Esophagus muscularis mucosa (tissue), 4 donors: ENCODE measurements at places on chromosomes 2 and 18. TPM values are rescaled to one million over a fixed set of nuclear protein-coding genes. Genes with fewer than 3 reads are reported as not detected.

VWA3B gene
- not detected for total RNA-seq

GRCh38 chr2:152710713-152711112 lies 6.5 kb downstream of the PRPF40A start:
- DNase-seq = no peak

DNA sequence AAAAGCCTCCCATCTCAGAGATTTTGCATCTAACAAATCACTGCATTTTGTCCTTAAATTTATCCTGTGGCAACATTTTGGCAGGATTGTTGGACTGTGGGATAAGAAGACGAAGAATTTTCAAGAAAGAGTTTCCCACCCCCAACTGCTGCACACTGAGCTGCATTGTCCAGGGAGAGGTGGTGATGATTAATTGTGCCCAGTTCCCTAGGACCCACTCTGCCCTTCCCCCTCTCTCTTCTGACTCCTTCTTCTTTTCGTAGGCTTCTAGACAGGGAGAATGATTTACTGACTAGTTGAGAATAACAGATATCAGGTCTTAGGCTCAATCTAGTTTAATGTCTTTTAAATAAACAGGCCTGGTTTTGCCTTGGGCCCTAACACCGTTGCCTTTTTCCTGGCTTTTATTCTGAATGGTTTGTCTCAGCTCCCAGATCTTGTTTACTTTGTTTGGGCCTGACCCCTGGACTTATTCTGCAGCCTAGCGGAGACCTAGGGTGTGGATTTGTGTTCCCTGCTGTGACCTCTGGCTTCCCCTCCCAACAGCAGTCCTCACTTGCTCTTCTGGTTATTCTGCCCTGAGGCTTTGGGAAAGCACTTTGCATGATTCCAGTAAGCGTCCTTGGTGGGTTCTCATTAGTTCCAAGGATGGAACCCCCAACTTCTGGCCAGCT lies 233.3 kb downstream of the INSIG2 start:
- peak; percentile 80 for DNase-seq

- peak; percentile 50 for DNase-seq
Measured at GRCh38 chr18:77495079-77495478, 245.4 kb downstream of the GALR1 start.

CBLN2 gene
- 0.33 TPM for total RNA-seq

DNA sequence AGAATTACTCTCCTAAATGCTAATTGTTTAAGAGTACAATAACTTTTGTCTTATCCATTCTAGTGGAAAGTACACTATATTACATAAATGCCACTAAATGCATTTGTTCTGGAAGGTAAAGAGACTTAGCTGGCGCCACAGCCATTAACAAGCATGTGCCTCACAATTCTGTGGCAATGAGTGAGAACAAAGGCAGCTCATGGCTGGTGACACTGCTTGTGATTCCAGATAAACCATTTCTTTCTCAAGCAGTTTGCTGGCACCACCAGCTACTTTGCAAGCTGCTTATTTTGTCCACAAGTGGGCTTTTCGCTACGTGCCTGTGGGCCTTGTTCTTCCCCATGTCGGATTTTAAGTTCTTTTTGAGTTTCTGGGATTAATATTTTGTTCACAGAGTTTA lies 147.6 kb upstream of the SMAD7 start:
- DNase-seq = no peak

KCNIP3 gene
- 16.7 TPM for total RNA-seq

GRCh38 chr2:216671081-216671411 lies 24.3 kb downstream of the IGFBP5 start:
- DNase-seq = no peak

- DNase-seq = peak; percentile 39
Measured at GRCh38 chr2:217142649-217143266, 282.9 kb upstream of the TNP1 start.

DNA sequence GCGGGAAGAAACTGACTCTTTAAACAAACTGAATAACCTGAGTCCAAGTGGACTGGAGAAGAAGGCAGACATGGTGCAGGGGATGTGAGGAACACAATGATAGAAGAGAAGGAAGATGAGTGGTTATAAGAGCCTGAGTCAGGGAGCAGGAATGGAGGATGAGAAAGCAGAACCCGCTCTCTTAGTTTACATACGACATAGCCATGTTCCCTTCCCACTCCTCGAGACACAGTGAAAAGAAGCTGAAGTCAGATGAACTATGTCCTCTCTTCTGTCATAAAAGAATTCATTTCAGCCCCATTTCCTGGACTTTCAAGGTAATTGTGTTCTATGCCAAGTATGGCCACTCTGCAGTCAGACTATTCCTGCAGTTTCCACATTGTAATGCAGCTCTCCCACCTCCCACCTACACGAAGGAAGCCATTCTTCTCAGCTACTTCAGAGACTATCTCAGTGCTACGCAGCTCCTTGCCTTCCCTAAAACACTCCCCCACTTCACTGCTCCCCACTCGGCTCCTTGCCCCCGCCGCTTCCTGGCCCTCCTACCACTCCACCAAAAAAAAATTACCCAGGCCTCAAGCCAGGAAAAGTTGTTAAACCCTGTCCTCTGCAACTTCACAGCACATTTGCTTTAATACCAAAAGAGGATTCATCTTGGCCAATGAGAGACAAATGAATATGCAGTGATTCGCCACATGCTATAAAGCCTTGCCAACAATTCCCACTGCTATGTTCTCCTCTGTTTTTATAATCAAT lies 323.4 kb upstream of the EPHA4 start:
- DNase-seq = no peak

DNA sequence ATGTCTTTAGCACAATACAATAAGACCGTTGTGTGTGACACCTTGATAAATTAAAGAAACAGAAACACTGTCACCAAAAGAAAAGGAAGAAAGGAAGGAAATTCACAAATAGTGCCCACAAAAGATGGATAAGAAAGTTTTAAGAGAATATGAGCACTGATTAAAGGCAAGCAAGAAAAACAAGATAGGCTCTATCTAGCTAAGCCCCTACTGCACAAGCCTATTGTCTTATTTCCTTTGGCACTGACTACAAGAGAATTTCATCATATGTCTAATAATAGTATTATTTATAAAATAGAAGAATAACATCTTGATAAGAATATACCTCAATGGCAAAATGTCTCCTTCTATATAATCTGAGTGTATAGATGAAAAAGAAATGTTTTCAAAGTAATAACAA lies 335.7 kb downstream of the NCKAP5 start:
- DNase-seq = no peak

DNA sequence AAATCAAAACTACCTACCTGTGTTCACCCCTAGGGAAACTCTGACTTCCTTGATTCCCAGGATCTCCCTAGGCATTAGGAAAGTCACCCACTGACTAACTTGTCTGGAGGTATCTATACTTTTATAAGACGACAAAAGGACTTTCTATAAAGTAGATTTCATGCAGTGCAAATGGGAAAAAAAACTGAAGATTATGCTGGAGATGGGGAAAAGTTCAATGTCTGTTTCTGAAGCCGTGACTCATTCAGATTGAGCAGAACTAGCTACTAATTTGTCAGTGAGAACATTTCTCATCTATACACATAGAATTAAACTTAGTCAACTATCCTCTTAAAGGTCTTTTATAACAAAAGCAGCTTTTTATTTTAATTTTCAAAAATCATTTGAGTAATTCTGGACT lies 6.0 kb downstream of the SEPTIN10 start:
- DNase-seq = no peak

IL1RL2 gene
- not detected for total RNA-seq

DNA sequence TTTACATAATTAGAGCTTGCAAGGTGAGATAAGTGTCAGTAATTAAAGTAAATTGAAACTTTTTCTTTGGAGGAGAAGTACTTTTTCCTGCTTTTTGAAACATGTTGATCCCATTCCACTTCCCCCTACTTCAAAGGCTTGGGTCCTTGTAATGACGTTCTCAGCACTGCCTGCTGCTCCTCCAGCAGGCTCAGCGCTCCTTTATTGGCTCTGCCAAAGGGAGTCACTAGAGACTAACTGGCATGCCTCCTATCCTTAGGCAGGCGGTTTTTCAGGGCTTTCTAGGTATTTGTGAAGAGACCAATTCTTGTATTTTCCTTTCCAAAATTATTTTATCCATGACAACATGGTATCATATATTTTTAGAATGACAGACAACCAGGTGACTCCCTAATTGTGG lies 43.9 kb upstream of the ACADL start:
- DNase-seq = no peak

ST8SIA5 gene
- 0.06 TPM for total RNA-seq

GRCh38 chr2:54872780-54873179 lies 149.3 kb downstream of the EML6 start:
- no peak for DNase-seq

DNA sequence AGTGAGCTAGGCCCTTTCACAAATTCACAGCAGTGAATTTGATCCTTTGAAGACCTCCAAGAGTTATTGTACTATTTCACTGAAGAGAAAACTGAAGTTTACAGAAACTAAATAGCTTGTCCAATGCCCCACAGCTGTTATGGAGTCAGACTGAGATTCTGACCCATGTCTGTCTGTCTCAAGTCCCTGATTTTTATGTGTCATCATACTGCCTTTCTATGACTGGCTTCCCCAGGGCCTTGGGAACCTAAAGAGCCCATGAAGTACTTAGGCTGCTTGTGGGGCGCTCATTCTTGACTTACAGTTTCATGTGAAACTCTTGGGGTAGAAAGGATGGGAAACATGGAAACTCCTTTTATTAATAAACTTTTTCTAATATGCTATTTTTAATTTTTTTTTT lies 107.7 kb downstream of the ATL2 start:
- DNase-seq = no peak

DNA sequence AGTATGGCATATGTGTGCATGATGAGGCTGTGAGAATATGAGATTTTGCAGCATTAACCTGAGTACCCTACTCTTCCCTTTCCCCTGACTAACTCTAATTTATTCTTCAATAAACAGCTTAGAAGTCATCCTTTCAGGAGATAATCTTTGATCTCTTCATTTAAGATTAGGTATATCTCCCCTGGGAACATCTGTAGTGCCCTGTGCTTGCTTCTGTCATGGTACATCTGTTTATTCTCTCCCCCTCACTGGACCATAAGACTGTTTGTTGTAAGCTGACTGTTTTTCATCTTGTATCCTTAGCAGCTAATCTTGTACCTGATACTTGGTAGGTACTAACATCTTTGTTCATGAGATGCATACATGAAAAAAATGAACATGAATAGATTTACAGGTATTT lies 83.1 kb downstream of the MBD5 start:
- DNase-seq = no peak

RTKN gene
- 14.1 TPM for total RNA-seq

XDH gene
- not detected for total RNA-seq

DNA sequence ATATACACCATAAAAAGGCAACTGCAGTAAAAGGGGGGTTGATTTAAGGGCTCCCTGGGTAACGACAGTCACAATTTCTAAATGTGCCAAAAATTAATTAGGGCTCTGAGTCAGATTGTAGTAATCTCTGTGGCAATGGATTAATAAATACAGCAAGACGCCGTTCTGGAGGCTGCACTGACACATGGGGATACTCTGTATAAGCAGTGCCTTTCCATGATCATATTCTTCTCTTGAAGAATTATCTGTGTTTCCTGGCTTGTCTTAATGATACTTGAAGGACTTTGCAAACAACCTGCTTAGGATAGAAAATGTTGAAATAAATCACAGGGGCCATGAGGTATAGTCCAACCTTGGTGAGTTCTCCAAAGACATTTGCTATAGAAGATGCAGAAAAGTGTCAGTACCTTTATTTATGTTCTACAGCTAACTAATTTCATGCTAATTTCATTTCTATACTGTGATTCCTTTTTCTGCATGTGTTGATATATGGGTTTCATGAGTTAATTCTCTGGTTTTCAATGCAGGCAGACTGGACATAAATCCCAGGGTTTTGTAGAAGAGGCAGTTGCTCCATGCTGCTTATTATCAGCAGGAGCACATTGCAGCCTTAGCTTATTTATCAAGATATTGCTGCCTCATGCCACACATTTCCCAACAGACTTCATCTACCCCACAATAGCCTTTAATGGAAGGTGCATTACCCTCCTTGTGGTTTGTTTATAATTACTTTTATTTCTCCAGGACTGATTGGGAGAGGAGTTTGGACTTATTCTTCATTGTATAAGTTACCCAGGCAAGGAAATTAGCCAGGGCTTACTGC lies 54.8 kb downstream of the HNMT start:
- DNase-seq = no peak

DNA sequence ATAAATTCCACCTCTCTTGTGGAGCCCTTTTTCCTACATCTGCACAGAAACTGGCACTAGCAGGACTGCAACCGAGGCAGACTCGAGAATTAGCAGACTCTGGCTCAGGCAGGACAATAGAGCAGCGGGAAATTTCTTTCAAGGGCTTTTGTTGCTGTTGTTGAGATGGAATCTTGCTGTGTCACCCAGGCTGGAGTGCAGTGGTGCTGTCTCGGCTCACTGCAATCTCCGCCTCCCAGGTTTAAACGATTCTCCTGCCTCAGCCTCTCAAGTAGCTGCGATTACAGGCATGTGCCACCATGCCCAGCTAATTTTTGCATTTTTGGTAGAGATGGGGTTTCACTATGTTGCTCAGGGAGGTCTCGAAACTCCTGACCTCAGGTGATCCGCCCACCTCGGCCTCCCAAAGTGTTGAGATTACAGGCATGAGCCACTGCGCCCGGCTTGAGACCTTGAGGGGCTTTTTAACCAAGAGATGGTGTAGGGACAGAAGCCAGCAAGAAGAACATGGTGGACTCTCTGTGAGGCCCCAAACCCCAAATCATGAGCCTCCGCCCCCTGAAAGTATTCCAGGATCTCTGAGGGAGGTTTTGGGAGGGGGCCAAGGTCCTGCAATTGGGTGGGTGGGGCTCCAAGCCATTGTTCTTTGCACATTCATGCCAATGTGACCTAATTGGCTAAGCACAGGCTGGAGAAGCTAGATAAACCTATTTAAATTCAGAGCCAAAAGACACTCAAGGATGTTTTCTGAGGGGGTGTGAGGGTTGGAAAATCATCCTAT lies 68.4 kb upstream of the MSH2 start:
- DNase-seq = no peak

PPP1CB gene
- 710 TPM for total RNA-seq

DNA sequence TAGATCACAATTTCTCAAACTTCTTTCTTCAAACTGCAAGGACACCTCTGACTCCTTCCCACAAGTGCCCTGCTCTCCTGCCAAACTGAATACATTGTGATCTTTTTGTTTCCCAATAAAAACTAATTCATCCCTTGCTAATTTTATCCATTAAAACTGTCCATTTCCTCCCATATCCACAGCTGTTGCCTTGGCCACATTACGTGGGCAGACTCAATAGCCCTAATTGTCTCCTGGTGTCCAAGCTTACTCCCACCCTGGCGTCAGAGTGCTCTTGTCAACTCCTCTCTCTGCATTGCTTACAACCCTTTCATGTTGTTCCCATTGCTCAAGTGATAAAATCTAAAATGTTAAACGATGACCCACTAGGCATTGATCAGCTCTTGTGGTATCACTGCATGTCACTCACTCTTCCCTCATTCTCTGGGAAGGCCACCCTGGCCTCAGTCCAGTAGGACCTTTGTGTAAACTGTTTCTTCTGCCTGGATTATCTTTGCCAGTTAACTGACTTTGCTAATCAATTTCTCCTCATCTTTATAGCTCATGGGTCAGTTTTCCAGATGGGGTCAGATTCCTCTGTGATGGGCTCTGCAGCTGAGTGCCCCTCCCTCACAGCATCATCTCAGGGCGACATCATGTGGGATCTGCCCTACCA lies 525.0 kb downstream of the SLC4A3 start:
- DNase-seq = peak; percentile 55
